ENCODE measurements at places on chromosomes 5 and 9.

GRCh38 chr9:136011703-136012496, 50.7 kb upstream of the UBAC1 start:
- no peak for DNase-seq

DNA sequence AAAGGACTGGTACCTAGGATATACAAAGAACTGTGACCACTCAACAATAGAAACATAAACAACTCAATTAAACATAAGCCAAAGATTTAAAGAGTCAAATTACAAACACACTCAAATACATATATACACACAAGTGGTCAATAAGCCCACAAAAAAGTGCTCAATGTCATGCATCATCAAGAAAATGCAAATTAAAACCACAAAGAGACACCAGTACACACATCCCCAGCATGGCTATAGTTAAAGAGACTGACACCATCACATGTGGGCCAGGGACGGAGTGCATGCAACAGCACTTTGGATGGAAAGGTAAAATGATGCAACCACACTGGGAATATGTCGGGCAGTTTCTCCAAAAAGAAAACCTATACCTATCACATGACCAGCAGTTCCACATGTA, 89.7 kb downstream of the CAAP1 start:
- no peak for DNase-seq

DNA sequence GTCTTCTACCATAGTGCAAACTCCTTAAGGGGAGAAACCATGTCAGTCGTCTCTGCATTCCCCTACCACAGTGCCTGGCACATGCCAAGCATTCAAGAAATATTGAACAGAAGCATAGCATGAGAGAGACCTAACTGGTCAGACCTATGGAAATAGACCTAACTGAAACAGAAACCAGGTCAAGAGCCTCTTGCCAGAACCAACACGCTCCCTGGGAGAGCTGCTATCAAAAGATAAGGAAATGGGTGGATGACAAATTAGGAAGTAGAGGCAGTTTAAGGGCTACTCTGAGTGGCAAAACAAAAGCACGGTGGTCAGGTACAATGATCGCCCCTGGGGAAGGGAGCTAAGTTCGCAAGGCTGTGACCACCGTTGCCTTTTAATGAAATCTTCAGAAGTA, 66.0 kb upstream of the SMIM15 start:
- no peak for DNase-seq

GRCh38 chr5:84260140-84260539, 124.5 kb downstream of the EDIL3 start:
- no peak for DNase-seq

DNA sequence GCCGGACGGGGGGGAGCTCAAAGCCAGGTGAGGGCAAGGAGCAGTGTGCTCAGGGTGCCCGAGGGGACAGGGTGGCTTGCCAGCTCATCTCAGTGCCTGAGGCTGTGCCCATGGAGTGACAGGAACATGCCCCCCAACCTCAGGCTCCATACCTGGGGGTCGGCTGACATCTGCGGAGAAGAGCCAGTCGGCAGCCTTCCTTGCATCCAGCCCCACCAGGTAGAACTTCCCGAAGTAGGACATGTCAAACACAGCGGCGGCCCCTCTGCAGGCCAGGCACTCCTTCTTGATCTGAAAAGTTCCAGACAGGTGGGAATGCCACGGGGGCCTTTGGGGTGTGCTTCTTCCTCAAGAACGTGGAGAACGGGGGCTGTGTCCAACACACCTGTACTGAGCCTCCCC, 42.1 kb downstream of the SARDH start:
- no peak for DNase-seq

- DNase-seq: no peak
These were observed 333.6 kb downstream of the PIK3R1 start for GRCh38 chr5:68548959-68549676.

DNA sequence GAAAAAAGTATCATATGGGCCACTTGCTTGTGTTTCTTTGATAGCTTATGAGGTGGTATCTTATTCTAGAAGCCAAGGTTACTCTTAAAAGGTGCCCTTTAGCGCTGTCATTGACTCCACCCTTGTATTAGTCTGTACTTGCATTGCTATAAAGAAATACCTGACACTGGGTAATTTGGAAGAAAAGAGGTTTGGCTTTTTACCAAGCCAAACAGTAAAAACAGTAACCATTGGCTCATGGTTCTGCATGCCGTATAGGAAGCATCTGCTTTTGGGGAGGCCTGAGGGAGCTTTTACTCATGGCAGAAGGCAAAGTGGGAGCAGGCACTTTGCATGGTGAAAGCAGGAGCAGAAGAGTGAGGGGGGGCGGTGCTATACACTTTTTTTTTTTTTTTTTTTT, 87.4 kb downstream of the TEK start:
- no peak for DNase-seq
